ENCODE measurements at places on chromosomes 5 and 9.

- H3K4me3 ChIP-seq = no peak overlapping the region
- DNase-seq = no peak
- no peaks in the 10 kb centered on the region for H3K27me3 ChIP-seq
- no peaks in the 10 kb centered on the region for H3K4me1 ChIP-seq
- no peaks in the 10 kb centered on the region for H3K36me3 ChIP-seq
These were observed 434.7 kb downstream of the DTWD2 start for GRCh38 chr5:118553662-118554061.

DNA sequence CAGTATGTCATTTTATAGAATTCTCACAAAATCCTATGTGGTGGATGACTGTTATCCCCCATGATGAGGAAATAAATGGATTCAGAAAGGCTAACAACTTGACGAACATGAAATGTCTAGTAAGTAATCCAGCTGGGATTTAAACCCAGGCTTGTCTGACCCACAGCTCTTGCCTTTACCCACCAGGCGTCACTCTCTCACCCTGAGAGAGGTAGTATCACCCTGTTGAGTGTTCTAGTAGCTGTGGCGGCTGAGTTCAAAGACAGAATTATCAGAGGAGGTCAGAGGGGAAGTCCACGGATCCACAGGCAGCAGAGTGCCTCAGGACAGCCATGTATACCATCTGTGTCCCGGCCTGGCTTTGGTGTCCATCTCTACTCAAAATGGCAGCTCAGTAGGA, 113.8 kb downstream of the ZNF462 start:
- H3K27ac ChIP-seq = no peak overlapping the region
- no peak for DNase-seq
- no peak overlapping the region for H3K4me3 ChIP-seq
- no peaks in the 10 kb centered on the region for H3K27me3 ChIP-seq
- H3K4me1 ChIP-seq = no peaks in the 10 kb centered on the region

DNA sequence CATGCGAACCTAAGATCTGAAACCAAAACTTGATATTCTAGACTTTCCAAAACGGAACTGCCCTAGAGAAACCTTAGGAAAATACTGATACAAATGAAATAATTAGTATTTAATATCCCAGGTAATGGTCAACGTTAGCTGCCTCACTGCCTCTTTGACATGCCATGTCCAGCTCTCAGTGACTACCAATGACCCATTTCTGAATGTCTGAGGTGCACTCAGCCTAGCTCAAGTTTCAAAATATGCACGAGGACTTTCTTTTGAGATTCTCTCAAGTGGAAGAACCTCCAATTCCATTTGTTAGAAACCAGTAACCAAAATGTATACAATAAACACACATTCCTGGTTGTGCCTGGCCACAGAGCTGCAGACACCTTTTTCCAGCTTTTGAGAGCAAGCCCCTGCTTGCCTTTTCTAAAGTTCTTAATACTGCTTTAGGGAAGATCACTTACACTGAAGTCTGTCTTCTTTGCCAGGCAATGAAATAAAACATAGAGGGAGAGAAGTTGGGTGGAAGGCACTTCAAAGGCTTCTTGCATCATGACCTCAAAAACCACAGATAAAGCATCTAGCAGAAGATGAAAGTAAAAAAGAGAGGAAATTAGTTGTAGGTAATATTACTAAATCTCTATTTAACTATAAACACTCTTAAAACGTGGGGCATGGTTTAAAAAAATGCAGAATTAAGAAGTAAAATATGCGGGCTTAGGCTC, 87.9 kb downstream of the MRPS27 start:
- no peaks in the 10 kb centered on the region for H3K27me3 ChIP-seq
- H3K27ac ChIP-seq = no peak overlapping the region
- peaks cover 77% of the 10 kb centered on the region for H3K36me3 ChIP-seq
- H3K4me1 ChIP-seq = peaks cover 18% of the 10 kb centered on the region
- H3K4me3 ChIP-seq = no peak overlapping the region

- H3K4me3 ChIP-seq = no peak overlapping the region
- H3K27ac ChIP-seq = no peak overlapping the region
- H3K27me3 ChIP-seq = peaks cover 9% of the 10 kb centered on the region
- H3K36me3 ChIP-seq = no peaks in the 10 kb centered on the region
These were observed 191.0 kb downstream of the CACNA1B start for GRCh38 chr9:138068601-138069035.

DNA sequence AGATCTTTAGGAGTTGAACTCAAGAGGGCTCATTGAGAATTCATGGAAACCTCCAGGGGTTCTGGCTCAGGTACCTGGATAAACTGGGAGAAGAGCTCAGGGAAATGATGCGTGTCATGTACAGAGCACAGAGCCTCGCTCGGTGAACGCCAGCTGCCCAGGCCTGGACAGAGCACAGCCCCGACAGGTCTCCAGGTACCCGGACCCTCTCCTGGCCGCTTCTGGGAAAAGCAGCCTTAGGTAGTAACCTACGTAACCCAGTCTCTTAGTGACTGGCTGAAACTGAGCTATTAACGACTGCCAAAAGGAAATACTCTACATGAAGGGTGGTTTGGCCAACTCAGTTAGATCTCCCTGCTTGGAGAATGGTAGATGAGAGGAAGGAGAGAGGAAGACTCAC, 157.4 kb downstream of the TTLL11 start:
- H3K27ac ChIP-seq = no peak overlapping the region
- peaks cover 9% of the 10 kb centered on the region for H3K36me3 ChIP-seq
- no peaks in the 10 kb centered on the region for H3K27me3 ChIP-seq
- H3K4me1 ChIP-seq = no peaks in the 10 kb centered on the region
